Kidney (tissue), 22 donors: ENCODE measurements at places on chromosomes 7 and 10. TPM values are rescaled to one million over a fixed set of nuclear protein-coding genes. Genes with fewer than 3 reads are reported as not detected.

DNA sequence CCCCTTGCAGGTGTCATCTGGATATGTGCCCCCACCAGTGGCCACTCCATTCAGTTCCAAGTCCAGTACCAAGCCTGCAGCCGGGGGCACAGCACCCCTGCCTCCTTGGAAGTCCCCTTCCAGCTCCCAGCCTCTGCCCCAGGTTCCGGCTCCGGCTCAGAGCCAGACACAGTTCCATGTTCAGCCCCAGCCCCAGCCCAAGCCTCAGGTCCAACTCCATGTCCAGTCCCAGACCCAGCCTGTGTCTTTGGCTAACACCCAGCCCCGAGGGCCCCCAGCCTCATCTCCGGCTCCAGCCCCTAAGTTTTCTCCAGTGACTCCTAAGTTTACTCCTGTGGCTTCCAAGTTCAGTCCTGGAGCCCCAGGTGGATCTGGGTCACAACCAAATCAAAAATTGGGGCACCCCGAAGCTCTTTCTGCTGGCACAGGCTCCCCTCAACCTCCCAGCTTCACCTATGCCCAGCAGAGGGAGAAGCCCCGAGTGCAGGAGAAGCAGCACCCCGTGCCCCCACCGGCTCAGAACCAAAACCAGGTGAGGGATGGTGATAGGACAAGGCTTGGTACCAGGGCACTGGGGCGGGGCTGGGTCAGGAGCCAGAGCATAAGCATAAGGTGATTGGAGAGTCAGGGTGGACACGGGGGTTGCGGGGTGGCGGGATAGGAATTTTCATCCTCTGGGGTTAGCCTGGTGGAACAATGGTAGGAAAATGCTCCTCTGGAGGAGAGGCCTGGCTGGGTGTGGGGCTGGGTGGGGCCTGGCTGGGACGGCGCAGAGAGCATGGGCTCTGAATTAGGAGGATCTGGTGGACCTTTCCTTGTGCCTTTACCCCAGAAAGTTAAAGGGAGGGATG is 1.9 kb downstream of the ZYX start:
- H3K27me3 ChIP-seq: no peaks in the 10 kb centered on the region
- peak overlapping the region; percentile 82 for H3K4me3 ChIP-seq
- H3K4me1 ChIP-seq: peaks cover 3% of the 10 kb centered on the region
- no peak for DNase-seq

The ANKRD2 gene
- total RNA-seq: 3.6 TPM

The CUEDC2 gene
- total RNA-seq: 50.9 TPM

The SUN1 gene
- 168 TPM for total RNA-seq
